ENCODE measurements at places on chromosomes 6 and 20.
A peak's percentile ranks its signal among the peaks of the same experiment; 100 is the strongest.

DNA sequence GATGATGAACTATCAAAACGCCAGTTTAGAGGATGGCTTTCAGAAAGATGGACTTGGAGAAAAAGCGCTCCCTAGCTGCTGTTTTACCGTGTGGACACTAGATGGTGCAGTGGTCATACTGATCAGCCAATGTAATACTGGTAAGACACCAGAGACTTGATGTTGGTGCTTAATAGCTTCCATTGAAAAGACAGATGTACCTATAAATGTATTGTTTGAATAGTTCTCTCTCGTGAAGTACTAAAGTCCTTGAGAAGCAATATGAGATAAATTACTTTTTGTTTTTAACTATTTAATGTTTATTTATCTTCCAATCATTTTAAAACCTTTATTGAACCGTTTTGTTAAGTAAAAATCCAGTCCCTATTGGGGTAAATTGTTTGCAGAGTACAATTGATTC lies 63.9 kb upstream of the FUCA2 start:
- H3K27me3 ChIP-seq: no peaks in the 10 kb centered on the region
- H3K36me3 ChIP-seq: no peaks in the 10 kb centered on the region
- peak; percentile 78 for DNase-seq
- no peak overlapping the region for H3K27ac ChIP-seq
- peak overlapping the region; percentile 67 for H3K4me3 ChIP-seq
- peaks cover 4% of the 10 kb centered on the region for H3K4me1 ChIP-seq

DNA sequence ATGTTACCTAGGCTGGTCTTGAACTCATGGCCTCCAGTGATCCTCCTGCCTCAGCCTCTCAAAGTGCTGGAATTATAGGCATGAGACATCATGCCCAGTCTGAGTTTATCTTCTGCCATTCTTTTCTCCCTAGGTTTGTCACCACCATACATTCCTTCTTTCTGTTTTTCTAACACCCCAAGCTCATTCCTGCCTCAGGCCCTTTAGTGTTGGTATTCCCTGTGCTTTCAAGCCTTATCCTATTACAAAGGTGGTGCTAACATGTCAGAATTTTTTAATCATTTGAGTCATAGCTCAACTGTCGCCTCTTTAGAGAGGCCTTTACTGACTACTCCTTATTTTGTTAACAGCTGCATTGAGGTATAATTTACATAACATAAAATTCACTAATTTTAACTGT lies 221.1 kb upstream of the PRSS16 start:
- H3K27ac ChIP-seq: no peak overlapping the region
- no peaks in the 10 kb centered on the region for H3K27me3 ChIP-seq
- no peaks in the 10 kb centered on the region for H3K36me3 ChIP-seq
- H3K4me3 ChIP-seq: no peak overlapping the region

DNA sequence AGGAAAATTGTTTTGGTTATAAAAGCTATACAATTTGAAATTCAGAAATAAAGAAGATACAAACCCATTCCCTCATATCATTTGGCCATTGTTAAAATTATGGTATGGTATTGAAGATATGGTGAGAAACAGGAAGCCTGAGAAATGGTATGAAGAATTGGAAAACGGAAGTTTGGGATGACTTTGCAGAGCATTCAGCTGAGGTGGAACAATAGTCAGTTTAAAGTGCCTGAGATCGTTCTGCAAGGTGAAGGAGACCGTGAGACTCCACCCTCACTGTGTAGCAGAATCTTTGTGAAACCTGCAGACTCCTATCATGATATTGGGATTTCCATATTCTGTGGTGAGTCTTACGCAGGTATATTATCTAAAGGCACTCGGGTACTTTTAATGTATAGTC lies 97.3 kb downstream of the ADGRB3 start:
- no peak overlapping the region for H3K27ac ChIP-seq
- no peak for DNase-seq
- no peaks in the 10 kb centered on the region for H3K36me3 ChIP-seq
- H3K4me1 ChIP-seq: no peaks in the 10 kb centered on the region
- no peaks in the 10 kb centered on the region for H3K27me3 ChIP-seq

DNA sequence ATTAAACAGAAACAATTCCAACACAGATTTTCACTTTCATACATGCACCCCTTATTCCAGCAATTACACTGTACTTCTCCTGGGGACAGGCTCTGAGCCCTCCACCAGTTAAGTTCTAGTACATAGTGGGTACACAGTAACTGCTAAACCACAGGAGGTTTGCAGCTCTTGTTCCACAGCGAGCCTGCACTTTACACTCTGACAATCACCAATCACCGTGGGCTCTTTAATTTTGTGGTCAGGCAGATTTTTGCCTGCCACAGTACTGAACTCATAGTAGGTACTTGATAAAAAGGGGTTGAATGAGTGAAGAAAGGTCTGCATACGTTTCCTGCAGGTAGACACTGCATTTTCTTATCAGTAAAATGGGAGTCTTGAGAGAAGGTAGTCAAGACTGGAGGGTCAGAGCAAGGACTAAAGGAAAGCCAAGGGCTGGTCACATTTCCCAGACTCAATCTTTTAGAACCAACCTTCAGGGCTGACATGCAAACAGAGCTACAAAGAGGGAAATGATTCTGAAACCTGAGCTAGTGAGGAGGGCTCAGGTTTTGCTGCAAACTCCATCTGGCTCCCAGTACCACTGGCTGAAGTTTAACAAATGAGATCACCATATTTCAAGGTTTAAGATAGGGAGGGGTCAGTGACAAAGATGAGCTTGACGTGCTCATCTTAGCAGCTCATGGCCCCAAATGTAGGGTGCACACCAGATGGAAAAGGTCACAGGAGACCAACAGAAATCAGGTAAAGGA lies 404.6 kb downstream of the BTBD9 start:
- H3K27me3 ChIP-seq: no peaks in the 10 kb centered on the region
- no peak overlapping the region for H3K27ac ChIP-seq
- peaks cover 3% of the 10 kb centered on the region for H3K4me1 ChIP-seq
- no peak overlapping the region for H3K4me3 ChIP-seq
- H3K36me3 ChIP-seq: no peaks in the 10 kb centered on the region

GRCh38 chr20:53623454-53624211 lies 30.0 kb upstream of the ZNF217 start:
- DNase-seq: peak; percentile 84
- peak overlapping the region; percentile 92 for H3K27ac ChIP-seq
- H3K36me3 ChIP-seq: no peaks in the 10 kb centered on the region
- H3K27me3 ChIP-seq: no peaks in the 10 kb centered on the region
- H3K4me3 ChIP-seq: peak overlapping the region; percentile 57
- H3K4me1 ChIP-seq: peaks cover 6% of the 10 kb centered on the region

DNA sequence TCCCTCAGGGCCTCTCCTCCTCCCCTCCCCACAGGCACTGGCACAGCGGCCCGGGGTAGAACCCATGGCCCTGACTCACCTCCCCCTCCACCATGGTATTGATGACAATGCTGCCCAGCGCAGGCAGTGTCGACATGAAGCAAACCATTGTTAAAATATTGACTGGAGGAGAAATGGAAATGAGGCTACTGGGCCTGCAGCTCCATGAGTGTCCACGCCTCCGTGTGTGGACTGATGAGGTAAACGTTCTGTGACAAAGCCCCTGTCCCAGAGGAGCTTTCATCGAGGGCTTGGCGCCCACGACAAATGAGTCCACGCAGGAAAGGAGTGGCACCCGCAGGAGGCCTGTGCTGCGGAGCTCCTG lies 402.7 kb downstream of the TAF4 start:
- H3K27ac ChIP-seq: no peak overlapping the region
- H3K27me3 ChIP-seq: no peaks in the 10 kb centered on the region
- H3K4me1 ChIP-seq: no peaks in the 10 kb centered on the region
- H3K36me3 ChIP-seq: no peaks in the 10 kb centered on the region
- no peak overlapping the region for H3K4me3 ChIP-seq

DNA sequence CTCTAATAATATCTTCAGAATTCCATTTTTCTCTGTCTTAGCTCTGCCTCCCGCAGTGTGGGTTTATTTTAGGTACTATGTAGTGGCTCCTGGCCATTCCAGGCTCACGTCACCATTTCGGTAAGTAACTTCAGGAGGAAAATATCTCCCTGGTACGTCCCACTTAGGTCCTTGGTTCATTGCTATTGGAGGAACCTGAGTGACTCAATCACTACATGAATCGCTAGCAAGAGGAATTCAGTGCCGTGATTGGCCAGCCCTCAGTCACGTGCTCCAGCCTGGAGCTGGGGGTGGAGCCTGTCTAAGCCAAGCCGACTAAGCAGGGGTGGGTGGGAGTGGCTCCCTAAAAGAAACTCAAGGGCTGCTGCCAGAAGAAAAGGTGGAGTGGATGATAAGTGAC lies 67.3 kb upstream of the E2F3 start:
- H3K36me3 ChIP-seq: no peaks in the 10 kb centered on the region
- H3K4me3 ChIP-seq: no peak overlapping the region
- H3K27me3 ChIP-seq: peaks cover 15% of the 10 kb centered on the region
